SJSA1 (cell line): ENCODE measurements at places on chromosomes 5 and 9. TPM values are rescaled to one million over a fixed set of nuclear protein-coding genes. Genes with fewer than 3 reads are reported as not detected.
A peak's percentile ranks its signal among the peaks of the same experiment; 100 is the strongest.

EIF4E1B gene
- total RNA-seq: not detected in 2 replicates

GRCh38 chr5:112776301-112776856, 38.7 kb downstream of the APC start:
- H3K4me1 ChIP-seq: peaks cover 9% of the 10 kb centered on the region
- H3K27me3 ChIP-seq: no peaks in the 10 kb centered on the region
- no peak overlapping the region for H3K27ac ChIP-seq
- H3K36me3 ChIP-seq: peaks cover 37% of the 10 kb centered on the region

GRCh38 chr5:54470677-54471076, 15.2 kb downstream of the HSPB3 start:
- peak; percentile 11 for DNase-seq
- peaks cover 8% of the 10 kb centered on the region; the same call in 1 of the 2 replicates for H3K4me1 ChIP-seq
- H3K36me3 ChIP-seq: no peaks in the 10 kb centered on the region
- no peak overlapping the region for H3K4me3 ChIP-seq
- H3K27ac ChIP-seq: no peak overlapping the region
- H3K27me3 ChIP-seq: no peaks in the 10 kb centered on the region

COL23A1 gene
- total RNA-seq: not detected in 2 replicates

GRCh38 chr5:172636279-172637050, 4.6 kb upstream of the NEURL1B start:
- no peaks in the 10 kb centered on the region for H3K27me3 ChIP-seq
- no peak overlapping the region for H3K27ac ChIP-seq
- H3K4me3 ChIP-seq: no peak overlapping the region
- H3K36me3 ChIP-seq: peaks cover 4% of the 10 kb centered on the region
- DNase-seq: no peak

DNA sequence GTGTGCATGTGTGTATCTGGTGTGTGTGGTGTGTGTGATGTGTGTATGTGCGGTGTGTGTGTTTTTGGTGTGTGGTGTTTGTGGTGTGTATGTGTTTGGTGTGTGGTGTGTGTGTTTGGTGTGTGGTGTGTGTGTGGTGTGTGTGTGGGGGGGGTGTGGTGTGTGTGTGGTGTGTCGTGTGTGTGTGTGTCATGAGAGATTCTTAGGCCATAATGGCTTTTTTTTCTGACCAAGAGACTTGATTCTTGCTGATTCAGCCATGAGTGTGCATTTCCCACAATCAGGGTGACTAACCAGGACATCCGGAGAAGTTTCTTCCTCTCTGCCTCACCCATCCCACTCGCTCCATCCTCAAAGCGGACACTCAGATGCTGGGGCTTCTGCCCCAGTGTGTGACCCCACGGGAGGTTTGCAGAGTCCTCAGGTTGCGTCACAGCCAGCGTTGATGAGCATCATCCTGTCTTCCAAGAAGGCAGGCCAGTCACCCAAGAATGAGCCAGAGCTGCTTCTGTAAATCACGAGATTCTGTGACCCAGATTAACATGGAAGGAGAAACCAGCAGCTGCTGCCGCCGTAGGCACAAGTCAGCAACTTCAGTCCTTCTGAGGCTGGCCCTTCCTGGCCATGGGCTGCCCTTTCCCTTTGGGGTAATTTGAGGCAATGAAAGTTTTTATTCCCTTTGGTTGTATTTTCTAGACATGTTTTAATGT, 12.5 kb upstream of the CTSL start:
- no peaks in the 10 kb centered on the region for H3K27me3 ChIP-seq
- H3K4me1 ChIP-seq: peaks cover 58% of the 10 kb centered on the region
- peak; percentile 94 for DNase-seq
- peak overlapping the region; percentile 87 for H3K27ac ChIP-seq

- no peaks in the 10 kb centered on the region for H3K4me1 ChIP-seq
- H3K4me3 ChIP-seq: no peak overlapping the region
- no peaks in the 10 kb centered on the region for H3K36me3 ChIP-seq
- H3K27ac ChIP-seq: no peak overlapping the region
- no peaks in the 10 kb centered on the region for H3K27me3 ChIP-seq
Measured at GRCh38 chr9:7223981-7224380, 466.2 kb downstream of the KDM4C start.

IL3 gene
- not detected in 2 replicates for total RNA-seq

DNA sequence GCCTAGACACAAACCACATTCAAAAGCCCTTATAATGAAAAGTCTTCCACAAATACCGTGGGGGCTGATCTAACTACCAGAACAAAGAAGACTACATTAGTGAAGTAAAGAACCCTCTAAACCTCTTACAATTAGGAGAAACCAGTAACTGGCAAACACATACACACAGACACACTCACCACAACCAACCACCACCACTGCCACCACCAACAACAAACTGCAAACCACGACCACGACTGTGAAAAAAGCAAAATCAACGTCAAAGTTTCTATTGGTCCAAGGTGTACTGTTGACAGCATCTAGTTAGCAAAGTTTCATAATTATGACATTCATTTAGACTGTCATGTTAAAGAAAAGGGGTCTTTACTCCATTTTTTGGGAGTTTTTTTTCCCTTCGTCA, 2.7 kb downstream of the CDO1 start:
- H3K27ac ChIP-seq: no peak overlapping the region

DNA sequence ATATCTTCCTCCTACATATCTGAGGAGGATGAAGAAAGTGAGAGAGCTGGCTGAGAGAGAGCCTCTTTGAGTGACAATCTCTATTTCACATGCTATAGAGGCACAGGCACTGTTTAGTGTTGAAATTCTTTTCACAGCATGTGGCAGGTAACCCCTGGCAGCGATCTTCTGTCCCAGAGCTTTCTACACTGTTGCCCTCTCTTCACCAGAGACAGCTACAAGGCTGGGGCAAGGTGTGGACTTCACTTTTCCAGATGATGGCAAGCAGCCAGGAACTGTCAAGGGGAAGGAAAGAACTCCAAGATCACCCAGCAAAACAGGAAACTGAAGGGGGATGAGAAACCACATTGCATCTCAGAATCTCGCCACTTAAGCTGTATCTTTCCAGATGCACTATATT, 205.2 kb downstream of the CAAP1 start:
- no peaks in the 10 kb centered on the region for H3K36me3 ChIP-seq
- DNase-seq: no peak
- H3K4me1 ChIP-seq: no peaks in the 10 kb centered on the region

GRCh38 chr5:29924107-29924506, 1269.4 kb upstream of the CDH6 start:
- H3K27me3 ChIP-seq: no peaks in the 10 kb centered on the region
- H3K36me3 ChIP-seq: no peaks in the 10 kb centered on the region
- H3K27ac ChIP-seq: no peak overlapping the region
- no peak for DNase-seq
- H3K4me3 ChIP-seq: no peak overlapping the region

- no peaks in the 10 kb centered on the region for H3K27me3 ChIP-seq
- H3K36me3 ChIP-seq: no peaks in the 10 kb centered on the region
Measured at GRCh38 chr9:14173713-14174112, 140.2 kb downstream of the NFIB start.

DMRT3 gene
- total RNA-seq: not detected in 2 replicates
